NCI-H2029 (cell line): ENCODE measurements at places on chromosomes 7 and 10.

DNA sequence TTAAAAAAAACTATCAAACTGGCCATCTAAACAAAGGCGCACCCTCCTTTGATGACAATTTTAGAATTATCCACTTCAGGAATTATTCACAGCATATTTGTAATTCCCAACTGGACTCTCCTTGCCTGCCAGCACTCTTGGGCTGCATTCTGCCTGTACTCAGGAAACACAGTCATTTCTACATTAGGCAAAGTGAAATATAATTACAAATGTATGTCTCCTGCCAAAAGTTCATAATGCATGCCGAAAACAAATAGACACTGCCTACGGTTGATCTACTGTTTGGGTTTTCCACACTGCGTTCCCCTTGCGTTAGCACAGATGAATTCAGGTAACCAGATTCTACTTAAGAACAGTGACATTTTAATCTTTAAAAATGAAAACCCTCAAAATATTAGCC is 1.9 kb downstream of the HGF start:
- DNase-seq, result no peak

DNA sequence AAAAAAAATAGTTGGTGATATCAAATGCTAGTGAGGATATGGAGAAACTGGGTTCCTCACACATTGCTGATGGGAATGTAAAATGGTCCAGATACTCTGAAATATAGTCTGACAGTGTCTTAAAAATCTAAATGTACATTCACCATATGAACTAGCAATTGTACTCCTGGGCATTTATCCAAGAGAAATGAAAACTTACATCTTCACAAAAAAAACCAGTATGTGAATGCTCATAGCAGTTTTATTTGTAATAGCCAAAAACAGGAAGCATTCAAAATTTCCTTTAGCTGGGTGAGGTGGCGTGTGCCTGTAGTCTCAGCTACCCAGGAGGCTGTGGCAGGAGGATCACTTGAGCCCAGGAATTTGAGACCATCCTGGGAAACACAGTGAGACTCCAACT is 2.1 kb upstream of the SSC4D start:
- DNase-seq, result no peak

GRCh38 chr7:120691915-120692314 is 166.0 kb downstream of the TSPAN12 start:
- DNase-seq, result no peak

DNA sequence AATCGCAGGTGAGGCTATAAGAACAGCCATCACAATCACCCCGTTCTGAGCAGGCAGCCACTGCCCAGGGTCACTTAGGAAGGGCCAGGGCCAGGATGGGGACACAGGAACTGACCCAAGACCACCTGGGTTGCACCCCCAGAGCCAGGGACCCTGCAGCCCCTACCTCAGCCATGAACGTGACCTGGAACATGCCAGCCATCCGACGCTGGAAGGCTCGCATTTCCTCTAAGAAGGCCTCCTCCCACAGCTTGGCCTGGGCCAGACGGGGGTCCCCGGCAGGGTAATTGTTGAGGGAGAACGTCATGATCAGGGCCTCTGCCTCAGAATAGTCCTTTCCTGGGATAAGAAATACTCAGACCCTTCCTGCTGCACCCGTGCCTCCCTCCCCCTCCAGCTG is 5.0 kb downstream of the NPC1L1 start:
- DNase-seq, result no peak

DNA sequence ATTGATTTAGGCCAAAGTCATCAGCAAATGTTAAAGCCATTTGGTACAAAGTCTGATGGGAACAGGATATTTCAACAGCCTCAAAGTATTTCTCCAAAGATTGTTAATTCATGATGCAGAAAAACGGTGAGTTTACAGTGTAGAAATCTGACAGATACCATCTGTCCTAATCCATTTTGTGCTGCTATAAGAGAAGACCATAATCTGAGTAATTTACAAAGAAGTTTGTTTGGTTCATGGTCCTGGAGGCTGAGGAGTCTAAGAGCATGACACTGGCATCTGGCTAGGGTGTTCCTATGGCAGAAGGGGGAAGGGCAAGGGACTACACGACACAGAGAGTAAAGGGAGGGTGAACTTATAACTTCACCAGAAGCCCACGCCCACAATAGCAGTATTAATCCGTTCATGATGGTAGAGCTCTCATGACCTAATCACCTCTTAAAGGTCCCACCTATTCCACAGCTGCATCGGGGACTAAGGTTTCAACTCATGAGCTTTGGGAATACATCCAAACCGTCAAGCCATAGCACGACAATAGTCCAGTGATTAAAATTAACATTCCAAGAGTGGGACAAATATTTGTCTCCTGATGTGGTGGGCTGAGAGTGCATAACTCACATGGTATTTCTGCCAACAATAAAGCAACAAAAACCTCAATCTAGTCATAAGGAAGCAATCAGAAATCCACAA is 298.6 kb upstream of the AKR1E2 start:
- DNase-seq, result no peak

DNA sequence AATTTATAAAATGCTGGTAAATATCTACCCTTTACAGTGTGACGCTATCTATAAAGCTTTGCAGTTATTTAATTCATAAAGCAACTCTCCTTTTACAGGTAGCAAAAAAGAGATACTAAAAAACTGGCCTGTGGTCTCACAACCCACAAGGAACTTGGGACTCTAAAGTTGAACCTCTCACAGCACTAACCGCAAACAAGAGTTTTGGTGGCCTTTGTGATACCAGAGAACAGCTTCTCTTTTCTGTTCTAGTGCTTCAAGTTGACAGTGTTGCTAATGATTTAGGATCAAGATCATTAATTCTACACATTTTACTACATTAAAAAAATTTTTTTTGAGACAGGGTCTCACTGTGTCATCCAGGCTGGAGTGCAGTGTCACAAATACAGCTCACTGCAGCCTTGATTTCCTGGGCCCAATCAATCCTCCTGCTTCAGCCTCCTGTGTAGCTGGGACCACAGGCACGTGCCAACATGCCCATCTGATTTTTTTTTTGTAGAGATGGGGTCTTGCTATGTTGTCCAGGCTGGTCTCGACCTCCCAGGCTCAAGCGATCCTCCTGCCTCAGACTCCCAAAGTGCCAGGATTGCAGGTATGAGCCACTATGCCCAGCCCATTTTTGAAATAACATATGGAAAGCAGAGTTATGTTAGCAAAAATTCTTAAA is 56.0 kb upstream of the ST8SIA6 start:
- DNase-seq, result no peak

- DNase-seq, result no peak
These were observed 3.2 kb upstream of the VSTM4 start for GRCh38 chr10:49118430-49119074.
